ENCODE measurements at places on chromosomes 13 and 19.

DNA sequence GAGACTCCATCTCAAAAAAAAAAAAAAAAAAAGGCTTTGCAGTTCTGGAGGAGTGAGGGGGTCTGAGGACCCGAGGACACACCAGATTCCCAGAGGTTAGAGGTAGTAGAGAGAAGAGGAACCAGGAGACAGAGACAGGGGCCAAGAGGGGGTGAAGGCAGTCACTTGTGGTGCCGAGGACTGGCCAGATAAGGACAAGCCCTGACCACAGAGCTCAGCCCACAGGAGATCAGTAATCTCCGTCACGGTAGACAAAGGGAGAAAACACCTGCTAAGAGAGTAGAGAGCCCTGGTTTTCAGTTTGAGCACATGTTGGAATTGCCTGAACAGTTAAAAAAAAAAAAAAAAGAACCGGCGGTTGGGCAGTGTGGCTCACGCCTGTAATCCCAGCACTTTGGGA, 1.7 kb upstream of the PRAM1 start:
- DNase-seq: no peak

DNA sequence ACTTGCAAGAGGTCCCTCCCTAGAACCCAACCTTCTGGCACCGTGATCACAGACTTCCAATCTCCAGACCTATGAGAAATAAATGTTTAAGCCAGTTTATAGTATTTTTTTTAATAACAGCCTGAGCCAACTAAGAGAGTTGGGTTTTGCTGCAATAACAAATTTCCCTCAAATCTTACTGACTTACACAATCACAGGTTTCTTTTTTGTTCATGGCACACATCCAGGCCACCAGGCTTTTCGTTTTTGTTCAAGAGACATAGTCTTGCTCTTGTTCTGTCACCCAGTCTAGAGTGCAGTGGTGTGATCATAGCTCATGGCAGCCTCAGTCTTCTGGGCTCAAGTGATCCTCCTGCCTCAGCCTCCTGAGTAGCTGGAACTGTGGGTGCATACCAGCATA, 2.0 kb upstream of the SELENOV start:
- no peak for DNase-seq

DNA sequence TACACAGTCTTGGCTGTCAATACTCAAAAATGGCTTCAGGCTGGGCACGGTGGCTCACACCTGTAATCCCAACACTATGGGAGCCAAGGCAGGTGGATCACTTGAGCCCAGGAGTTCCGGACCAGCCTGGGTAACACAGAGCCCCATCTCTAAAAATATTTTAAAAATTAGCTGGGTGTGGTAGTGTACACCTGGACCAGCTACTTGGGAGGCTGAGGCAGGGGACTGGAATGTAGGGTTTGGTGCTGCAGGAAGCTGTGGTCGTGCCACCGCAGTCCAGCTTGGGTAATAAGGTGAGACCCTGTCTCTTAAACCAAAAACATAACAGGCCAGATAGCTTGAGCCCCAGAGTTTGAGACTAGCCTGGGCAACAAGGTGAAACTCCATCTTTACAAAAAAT, 6.7 kb upstream of the CHERP start:
- DNase-seq: no peak

DNA sequence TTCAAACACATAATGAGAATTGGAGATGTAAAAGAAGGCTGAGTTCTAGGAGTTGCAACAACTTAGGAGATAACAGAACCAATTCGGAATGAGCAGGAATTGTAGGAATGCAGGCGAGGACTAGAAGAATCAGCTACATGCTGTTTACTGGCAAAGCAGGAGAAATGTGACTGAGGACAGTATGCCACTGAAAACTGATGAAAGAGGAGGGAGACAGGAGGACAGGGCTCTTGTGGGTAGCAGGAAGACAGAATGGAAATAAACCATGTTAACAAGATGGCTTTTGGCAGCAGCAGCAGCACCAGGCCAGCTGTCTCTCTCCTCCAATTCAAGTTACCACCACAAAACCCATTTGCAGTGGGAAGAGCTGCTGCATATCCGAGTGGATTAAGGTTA, 91.0 kb upstream of the SLC15A1 start:
- no peak for DNase-seq

DNA sequence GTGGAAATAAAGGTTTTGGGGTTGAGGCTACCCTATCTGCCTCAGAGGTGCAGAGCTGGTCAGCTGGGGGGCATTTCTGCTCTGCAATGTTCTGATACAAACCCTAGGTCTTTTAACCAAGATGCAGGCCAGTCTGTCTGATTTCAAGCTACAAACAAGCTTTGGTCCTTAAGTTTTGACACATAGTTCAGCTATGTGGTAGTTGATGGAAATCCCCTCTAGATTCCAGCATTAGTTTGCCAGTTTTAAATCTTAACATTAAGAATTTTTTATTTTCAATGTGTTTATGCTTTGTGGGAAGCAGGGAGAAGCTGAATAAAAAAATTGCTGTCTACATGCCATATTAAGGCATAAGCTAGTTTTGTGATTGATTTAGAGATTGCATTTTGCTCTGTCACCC, 225.7 kb downstream of the LMO7 start:
- no peak for DNase-seq

- peak; percentile 0 for DNase-seq
Observed at GRCh38 chr19:22052644-22053013, 345 bp downstream of the ZNF257 start.

DNA sequence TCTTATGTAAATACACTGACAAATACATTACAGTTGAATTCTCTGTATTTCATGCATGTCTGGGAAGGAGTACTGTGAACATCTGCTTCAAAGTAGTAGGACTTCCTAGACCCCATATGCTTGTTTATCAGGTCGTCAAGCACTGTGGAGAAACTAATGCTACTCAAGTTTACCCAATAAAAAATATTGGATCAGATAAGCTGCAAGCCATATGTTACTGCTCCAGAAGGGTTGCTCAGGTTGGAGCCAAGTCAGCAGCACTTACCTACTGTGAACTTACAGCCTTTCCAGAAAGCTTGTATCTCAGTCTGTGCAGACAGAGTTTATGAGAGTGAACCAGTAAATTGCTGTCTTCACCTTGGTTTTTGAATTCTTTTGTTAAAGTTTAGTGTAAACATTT, 36.2 kb downstream of the SLAIN1 start:
- DNase-seq: no peak

DNA sequence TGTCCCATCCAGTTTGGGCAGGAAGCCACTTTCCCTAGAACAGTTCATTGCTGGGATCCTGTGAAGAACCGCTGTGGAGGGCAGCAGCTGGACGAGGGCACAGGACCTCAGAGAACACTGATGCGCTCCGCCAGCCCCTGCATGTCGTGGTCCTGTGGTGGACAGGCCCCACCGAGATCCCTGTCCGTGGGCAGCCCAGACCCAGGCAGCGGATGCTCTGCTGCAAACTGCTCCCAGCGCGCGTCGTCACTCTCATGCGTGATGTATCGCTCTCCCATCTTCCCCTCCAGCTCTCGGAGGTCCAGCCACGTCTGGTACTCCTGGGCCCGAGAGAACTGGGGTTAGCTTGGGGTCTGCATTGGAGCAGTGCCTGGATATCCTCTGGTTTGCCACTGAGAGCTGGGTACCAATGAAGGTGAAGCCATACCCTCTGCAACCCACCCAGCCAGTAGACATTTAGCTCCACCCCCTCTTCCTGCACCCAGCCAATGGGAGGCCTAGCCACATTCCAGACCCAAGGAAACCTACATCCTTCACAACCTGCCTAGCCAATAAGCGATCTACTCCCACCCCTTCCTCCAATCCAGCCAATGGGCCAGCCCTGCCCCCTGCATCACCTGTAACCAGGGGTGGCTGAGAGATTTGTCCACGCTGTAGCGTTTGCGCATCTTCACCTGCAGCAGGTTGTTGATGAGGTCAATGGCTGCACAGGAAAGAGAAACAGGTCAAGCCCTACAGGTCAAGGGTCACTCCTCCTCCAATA, 13.6 kb upstream of the DACT3 start:
- peak; percentile 25 for DNase-seq

DNA sequence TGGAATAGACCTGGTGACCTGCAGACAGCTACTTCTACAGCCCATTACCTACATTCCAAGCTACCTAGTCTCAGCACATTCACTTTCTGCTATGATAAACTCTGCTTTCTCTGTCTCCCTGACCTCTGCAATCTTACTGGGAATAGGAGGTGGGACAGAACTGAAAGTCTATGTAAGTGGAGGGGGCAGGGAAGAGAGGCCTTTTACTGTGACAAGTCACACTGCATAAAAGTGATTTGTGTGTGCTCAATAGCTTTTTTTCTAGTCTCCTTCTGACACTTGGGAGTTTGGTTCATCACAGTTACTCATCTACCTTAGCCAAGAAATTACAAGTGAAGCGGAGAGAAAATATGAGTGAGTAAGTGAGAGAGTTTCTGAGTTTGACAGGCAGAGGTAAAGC, 322.4 kb downstream of the OLFM4 start:
- no peak for DNase-seq

GRCh38 chr19:35988824-35989223, 6.2 kb upstream of the SDHAF1 start:
- no peak for DNase-seq

GRCh38 chr13:80276371-80277289, 64.3 kb downstream of the SPRY2 start:
- DNase-seq: peak; percentile 75

GRCh38 chr19:7987114-7987768, 18.2 kb downstream of the ELAVL1 start:
- no peak for DNase-seq

DNA sequence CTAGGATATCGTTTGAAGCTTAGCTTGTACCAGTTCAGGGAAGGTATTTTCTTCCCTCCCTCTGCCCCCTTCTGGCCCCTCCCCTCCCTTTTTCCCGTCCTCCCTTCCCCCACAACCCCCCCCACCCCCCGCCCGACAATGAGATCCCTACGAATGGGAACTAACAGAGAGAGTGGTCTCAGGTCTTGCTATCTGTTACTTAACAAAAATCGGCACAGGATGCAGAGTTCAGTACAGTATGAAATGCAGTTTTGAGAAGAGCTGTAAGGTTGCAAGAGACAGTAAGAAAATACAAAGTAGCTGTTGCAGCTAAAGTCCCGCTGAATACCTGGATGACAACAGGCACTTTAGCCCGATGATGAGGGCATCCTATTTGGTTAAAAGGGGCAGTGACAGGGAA, 3.1 kb upstream of the DACH1 start:
- DNase-seq: no peak

- no peak for DNase-seq
Observed at GRCh38 chr19:48136547-48136946, 25.9 kb upstream of the PLA2G4C start.

DNA sequence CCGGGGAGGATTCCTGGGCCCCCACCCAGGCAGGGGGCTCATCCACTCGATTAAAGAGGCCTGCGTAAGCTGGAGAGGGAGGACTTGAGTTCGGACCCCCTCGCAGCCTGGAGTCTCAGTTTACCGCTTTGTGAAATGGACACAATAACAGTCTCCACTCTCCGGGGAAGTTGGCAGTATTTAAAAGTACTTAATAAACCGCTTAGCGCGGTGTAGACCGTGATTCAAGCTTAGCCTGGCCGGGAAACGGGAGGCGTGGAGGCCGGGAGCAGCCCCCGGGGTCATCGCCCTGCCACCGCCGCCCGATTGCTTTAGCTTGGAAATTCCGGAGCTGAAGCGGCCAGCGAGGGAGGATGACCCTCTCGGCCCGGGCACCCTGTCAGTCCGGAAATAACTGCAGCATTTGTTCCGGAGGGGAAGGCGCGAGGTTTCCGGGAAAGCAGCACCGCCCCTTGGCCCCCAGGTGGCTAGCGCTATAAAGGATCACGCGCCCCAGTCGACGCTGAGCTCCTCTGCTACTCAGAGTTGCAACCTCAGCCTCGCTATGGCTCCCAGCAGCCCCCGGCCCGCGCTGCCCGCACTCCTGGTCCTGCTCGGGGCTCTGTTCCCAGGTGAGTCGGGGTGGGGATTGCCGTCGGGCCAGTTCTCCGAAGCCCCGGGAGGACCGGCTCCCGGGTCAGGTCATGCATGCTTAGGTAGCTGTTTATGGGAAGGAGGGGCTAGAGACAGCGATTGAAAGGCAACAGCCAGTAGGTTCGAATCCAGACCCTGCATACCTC, at the start of gene ICAM1:
TSS of gene ICAM1 (plus strand) at position 505 of the 779 bp plus-strand sequence. CDS start at position 545, 40 bp downstream.
- DNase-seq: peak; percentile 95

GRCh38 chr13:75180805-75181455, 301.0 kb downstream of the TBC1D4 start:
- peak; percentile 39 for DNase-seq

- peak; percentile 3 for DNase-seq
Observed at GRCh38 chr19:33348301-33349010, 25.1 kb upstream of the CEBPG start.

GRCh38 chr13:74687442-74688182, 553.4 kb upstream of the KLF12 start:
- no peak for DNase-seq

DNA sequence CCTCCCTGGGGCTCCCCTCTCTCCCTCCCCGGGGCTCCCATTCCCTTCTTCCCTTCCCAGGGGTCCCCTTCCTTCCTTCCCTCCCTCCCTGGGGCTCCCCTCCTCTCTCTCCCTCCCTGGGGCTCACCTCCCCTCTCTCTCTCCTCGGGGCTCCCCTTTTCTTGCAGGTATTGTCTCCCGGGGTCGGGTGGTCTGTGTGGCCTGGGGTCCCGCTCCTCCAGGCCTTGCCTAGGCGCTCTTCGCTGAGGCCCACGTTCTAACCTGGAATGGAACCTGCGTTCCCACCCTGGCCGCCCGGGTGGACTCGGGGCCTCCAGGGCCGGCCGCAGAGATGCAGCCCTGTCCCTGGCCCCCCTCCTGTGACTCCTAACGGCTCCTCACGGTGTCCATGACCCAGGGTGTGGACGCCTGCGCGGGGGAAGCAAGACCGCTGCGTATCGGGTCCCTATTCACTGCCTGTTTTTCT, 940 bp upstream of the DCUN1D2 start:
- no peak for DNase-seq

DNA sequence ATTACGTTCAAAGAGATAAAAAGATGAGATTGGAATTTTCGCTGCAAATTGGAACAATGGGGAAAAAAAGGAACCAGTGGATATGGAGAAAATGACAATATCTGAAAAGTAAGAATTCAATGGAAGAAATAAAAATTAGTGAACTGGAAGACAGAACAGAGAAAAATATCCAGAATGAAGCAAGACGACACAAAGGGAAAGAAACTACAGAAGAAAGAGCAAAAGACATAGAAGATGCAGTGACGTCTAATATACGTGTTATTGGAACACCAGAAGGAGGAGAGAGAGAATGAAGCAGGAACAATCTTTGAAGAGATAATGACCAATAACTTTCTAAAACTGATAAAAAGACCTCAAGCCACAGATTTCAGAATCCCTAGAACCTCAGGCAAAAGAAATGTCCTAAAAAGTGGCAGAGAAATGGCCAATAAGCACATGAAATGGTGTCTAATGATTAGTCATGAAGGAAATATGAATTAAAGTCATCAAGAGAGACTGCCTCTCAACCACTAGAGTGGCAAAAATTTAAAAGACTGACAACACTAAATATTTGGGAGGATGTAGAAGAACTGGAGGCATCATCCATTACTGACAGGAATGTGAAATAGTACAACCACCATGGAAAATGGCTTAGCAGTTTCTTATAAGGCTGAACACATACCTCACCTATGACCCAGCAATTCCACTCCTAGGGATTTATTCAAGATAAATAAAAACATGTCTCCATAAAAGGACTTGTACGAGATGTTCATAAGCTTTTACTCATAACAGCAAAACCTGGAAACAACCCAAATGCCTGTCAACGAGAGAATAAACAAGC, 56.5 kb downstream of the GADD45B start:
- DNase-seq: peak; percentile 97

GRCh38 chr19:7986321-7987113, 18.9 kb downstream of the ELAVL1 start:
- peak; percentile 68 for DNase-seq

GRCh38 chr19:35696835-35697234, 7.5 kb upstream of the ZBTB32 start:
- DNase-seq: no peak

- no peak for DNase-seq
Observed at GRCh38 chr19:3783660-3784584, 2.3 kb downstream of the MATK start.

Measured in fibroblast of pulmonary artery (primary cell).